Suprapubic skin (tissue), 4 donors: ENCODE measurements at places on chromosomes 1 and 21. TPM values are rescaled to one million over a fixed set of nuclear protein-coding genes. Genes with fewer than 3 reads are reported as not detected.
A peak's percentile ranks its signal among the peaks of the same experiment; 100 is the strongest.

- no peak for DNase-seq
Observed at GRCh38 chr1:168114845-168115244, 21.9 kb downstream of the GPR161 start.

Gene SPRR1B
- total RNA-seq, result 112 TPM

DNA sequence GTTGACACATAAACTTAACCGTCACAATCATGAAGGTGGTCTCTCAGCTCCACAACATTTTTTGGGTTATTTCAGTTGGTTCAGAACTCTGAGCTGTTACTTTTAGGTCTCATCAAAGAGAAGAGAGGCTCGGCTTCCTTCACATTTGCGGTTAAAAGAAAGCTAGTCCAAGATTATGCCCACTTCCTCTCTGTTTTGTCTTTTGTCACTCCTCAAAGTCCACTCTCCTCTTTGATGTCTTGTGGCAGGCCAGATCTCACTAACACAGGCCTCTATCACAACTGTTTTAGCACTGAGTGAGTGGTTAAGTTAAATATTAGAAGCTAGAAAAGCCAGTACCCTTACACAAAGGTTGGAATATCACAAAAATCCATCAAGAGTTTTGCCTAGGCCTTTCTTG lies 195.7 kb downstream of the FCRL5 start:
- DNase-seq, result no peak

Gene MYOC
- 1.9 TPM for total RNA-seq

- no peak for DNase-seq
Observed at GRCh38 chr1:48741380-48741779, 35.3 kb downstream of the BEND5 start.

DNA sequence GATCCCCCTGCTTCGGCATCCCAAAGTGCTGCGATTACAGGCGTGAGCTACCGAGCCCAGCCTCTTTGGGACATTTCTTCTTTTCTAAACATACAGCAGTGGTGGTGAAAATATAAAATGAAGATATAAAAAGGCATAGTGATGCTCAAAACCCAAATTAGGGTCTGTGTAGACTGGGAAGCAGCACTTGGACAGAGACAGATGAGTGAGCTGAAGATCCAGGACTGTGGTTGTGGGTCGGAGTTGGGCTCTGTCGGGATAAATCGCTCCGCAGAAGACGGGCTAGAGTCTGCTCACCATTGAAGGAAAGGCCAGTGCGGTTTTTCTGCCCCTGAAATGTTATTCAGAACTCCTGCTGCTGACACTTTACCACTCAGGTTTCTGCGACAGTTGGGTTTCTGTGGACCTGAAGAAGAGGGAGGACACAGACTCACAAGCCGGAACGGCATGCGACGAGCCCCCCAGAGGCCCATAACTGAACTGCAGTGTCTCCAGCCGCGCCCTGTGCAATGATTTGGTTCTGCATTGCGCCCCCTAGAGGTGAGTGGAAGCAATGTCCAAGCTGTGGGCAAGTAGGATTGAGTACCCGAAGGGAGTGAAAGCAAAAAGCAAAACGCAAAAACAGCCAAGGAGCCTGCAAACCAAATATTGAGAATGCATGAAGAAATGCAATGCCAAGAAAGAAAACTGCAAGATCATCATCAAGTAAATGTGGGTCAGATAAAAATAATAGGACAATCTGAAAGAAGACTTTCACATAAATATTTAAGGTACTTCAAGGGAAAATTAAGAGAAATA lies 66.6 kb downstream of the GABPA start:
- DNase-seq, result peak; percentile 85

- no peak for DNase-seq
Observed at GRCh38 chr1:33876970-33877650, 13.2 kb downstream of the HMGB4 start.

DNA sequence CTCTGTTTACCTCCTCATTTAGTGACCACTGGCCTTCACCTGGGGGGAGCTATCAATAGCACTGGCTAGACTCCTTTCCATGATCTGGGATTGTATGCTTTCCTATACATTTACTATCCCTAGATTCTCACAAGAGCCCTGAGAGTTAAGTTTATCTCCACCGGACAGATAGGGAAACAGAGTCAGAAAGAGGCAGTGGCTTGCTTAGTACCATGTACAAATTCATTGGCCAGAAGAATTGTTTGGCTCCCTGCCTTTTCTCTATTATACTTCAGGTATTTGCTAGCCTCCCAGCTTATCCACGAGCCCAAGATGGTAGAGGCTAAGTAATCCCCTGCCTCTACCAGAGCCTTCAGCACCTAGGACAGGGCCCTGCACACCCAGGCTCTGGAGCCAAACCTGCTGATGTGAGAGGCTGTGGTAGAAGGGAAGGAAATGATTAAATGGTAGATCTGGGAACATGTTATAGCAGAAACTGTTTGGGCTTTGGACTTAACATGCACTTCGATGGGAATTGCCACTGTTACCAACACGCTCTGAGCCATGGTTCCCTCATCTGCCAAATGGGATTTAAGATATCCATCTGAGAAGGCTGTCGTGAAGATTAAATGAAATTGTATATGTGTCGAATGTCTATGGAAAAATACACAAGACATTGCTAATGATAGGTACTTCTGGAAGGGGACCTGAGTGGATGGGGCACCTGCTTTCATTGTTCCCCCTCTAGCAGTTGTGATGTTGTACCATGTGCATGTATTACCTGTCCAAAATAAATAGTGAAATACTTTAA lies 3.1 kb upstream of the BLACAT1 start:
- DNase-seq, result no peak

Gene NEK7
- total RNA-seq, result 49.9 TPM

- peak; percentile 87 for DNase-seq
Observed at GRCh38 chr1:235069577-235070563, 58.8 kb downstream of the TOMM20 start.

- no peak for DNase-seq
Observed at GRCh38 chr1:90781534-90781933, 64.4 kb upstream of the BARHL2 start.

DNA sequence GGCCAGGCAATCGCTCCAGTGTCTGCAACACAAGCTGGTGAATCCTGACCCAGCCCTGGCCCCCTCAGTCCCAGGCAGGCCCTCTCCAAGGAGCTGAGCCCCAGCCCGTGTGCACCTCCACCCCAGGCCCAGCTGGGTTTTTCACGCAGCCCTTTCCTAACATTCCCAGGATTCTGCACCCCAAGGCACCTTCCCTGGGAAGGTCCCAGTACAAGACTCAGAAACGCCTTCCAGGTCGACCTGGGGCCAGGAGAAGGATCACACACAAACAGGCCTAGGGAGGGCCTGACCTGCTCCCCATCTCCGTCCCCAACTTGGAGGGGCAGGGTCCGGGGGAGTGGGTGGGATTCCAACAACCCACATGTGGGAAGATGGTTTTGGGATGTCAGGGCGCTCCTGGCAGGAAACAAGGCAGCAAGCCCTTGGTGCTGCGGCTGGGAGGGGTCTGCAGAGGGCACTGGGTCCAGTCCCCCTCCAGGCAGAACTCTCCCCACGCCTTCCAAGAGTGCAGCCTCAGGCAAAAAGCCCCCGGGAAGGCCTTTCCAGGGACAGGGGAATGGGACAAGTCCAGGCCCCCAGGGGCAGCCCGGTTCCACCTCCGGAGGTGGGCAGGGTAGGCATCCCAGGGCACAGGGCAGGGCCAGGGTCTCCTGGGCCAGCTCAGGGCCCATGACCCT lies 58.3 kb downstream of the KCNAB2 start:
- DNase-seq, result no peak
